ENCODE measurements at places on chromosomes 5 and 9.

DNA sequence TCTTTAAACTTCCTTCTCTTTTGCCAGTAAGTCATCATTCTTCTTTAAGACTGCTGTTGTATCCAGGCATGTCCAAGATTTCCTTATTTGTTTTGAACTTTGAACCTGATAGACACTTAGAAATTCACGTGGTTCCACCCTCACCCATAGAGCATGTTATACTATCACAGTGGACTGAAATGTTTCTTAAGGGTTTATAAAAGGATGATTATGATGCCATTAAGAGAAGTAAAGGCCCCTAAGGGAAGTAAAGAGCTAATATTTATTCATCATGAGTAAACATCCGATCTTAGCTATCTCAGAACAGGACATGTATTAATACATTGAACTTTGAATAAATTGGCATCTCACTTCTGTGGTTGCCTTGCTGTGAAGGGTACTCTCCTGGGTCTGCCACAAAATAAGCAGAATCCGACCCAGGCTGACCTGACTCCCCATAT is 49.8 kb downstream of the PRKACG start:
- DNase-seq, result no peak

GRCh38 chr9:136713550-136713949 is 1.2 kb downstream of the DIPK1B start:
- DNase-seq, result no peak

DNA sequence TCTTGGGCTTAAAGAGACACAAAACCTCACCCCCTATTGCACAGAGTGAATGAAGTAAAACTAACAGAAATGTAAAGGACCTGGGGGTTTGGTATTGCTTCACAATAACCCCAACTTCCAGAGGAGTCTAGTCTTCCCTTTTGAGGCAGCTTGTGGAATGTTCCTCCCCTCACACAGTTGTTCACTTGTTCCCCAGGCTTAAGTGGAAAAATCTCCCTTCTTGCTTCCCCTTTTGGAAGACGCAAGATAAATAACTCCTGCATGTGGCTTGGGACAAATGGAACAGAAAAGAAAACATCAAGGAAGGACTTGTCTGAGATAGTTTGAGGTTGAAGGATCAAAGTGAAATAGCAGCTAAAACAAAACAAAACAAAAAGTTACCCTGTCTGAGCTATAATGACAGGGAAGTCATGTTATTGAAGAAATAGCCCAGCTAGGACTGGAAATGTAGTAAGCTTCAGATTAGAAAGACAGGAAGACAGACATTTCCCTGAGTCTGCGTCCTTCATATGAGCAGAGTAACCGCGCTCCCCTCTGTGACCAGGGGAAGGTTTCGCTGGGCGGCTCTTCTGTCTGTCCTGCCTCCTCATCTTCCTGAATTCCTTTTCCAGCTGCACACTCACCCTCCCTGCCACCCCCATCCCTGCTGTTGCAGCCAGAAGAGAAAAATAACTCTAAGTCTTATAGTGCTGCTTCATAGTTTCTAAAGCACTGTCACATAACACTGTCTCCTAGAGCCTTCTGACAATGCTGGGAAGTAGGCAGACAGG is 8.8 kb downstream of the SPARC start:
- no peak for DNase-seq

GRCh38 chr5:1833264-1834021 is 32.2 kb downstream of the NDUFS6 start:
- no peak for DNase-seq

GRCh38 chr5:37840053-37841034 is 503 bp upstream of the GDNF start:
- DNase-seq, result peak; percentile 43
